Stimulated activated CD8-positive, alpha-beta memory T cell treated with anti-CD3 and anti-CD28 coated beads, Interleukin-2, amount 100 ng/mL, for 48 hours (primary cell): ENCODE measurements at places on chromosomes 16 and 17.

GRCh38 chr17:38896346-38896954, 26.6 kb downstream of the LASP1 start:
- no peak for DNase-seq

GRCh38 chr16:85649411-85650134, 36.5 kb downstream of the GSE1 start:
- DNase-seq = no peak

DNA sequence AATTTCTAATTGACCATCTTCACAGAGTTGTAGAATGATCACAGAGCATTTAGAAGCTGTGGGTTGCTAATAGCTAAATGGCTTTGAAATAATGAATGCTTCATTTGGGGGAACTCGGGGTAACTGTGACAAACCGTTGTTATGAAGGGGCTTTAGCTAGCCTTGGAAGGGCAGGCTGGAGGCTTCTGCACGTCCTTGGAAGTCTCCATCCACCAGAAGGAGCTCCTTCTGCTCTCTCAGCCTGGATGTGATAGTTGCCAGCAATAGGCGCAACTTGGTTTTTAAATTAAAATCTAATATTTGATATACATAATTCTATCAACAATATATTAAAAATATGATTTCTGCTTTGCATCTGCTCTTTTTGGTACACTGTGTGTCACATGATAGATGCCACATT, 200.5 kb downstream of the RPTOR start:
- no peak for DNase-seq

DNA sequence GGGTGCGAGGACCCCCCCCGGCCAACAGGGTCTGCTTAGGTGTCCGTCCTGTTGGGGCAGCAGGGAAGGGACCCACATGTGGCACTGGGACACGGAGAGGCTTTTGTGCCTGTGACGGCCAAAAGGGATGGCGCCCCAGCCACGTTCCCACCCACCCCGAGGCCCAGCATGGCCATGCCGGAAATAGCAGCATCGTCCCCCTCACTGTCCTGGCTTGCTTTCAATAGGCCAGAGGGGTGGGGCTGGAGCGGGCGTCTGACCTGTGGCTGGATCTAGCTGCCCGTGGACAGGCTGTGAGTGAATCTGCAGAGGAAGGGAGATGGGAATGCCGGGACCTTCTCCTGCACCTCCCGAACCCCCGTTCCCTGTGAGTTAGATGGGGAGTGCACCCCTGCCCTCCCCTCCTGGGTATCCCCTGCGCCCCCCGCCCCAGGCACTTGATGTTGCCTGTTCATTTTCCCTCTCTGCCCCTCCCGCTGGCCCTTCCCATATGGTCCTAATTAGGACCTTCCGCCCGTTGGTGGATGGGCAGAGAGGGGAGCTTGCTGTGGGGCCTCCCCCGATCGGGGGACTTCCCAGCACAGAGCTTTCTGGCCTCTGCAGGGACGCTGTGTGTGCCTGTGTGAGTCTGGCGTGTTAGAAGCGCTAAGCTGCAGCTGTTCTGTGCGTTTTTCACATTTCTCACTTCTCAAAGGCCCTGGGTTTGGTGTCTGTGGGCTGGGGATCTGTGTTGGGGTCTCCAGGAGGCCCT, 292.8 kb downstream of the SEC14L1 start:
- no peak for DNase-seq

- DNase-seq = no peak
Observed at GRCh38 chr17:60327901-60328273, 64.0 kb downstream of the USP32 start.

DNA sequence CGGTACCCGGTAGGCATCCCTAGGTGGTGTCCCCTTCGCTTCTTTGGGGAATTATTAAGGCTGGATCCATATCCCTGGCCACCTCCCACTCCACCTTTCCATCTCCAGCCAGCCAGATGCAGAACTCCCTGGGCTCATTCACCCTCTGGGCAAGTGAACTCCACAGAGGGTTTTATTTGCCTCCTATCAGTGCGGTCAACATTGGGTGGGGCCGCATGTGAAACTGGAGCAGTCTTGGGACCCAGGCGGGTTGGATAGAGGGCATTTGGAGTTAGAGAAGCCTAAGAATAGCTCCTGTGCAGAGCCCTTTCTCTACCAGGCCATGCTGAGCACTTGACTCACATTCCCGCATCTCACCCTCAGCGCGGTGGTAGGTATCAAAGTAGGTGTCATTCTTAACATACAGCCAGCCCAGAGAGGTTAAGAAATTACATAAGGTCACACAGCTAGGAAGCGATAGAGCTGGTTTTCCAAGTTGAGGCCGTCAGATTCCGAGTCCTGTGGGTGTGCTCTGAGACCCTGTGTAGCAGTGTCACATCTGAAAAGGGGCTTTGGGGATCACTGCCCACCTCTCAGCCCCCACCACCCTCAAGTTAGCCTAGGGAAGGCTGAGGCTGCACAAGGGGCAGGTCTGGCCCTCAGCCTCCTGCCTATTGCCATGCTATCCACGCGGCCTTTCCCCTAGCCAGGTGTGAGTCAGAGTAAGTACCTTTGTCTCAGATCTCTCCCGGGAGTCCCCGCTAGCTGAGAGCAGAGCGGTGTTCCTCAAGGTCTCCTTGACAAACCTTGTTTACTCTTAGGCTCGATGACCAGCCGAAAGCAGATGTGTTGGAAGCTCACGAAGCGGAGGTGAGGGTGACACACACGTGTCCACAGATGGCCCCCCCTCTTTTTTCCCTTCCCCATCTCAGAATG, 26.9 kb upstream of the LGALS9 start:
- DNase-seq = no peak

- DNase-seq = no peak
Observed at GRCh38 chr17:82940226-82941020, 100.6 kb upstream of the ZNF750 start.

DNA sequence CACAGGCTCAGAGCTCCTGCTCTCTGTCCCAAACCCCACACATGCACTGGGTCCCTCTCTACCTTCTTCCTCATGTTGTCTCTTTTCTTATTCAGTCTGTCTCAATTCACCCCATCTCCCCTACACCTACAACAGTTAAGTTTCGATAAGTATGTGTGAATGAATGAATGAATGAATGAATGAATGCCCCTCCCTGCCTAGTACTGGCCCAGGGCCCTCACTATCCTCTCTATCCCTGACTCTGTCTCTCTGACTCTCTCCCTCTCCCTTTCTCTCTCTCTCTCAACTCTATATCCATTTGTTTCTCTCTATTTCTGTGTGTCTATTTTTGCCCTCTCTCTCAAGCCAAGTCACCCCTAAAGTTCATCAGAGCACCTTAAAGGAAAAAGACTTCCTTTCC, 6.7 kb upstream of the KRT9 start:
- DNase-seq = no peak

- no peak for DNase-seq
Observed at GRCh38 chr17:1762233-1762900, 507 bp downstream of the SERPINF1 start.

DNA sequence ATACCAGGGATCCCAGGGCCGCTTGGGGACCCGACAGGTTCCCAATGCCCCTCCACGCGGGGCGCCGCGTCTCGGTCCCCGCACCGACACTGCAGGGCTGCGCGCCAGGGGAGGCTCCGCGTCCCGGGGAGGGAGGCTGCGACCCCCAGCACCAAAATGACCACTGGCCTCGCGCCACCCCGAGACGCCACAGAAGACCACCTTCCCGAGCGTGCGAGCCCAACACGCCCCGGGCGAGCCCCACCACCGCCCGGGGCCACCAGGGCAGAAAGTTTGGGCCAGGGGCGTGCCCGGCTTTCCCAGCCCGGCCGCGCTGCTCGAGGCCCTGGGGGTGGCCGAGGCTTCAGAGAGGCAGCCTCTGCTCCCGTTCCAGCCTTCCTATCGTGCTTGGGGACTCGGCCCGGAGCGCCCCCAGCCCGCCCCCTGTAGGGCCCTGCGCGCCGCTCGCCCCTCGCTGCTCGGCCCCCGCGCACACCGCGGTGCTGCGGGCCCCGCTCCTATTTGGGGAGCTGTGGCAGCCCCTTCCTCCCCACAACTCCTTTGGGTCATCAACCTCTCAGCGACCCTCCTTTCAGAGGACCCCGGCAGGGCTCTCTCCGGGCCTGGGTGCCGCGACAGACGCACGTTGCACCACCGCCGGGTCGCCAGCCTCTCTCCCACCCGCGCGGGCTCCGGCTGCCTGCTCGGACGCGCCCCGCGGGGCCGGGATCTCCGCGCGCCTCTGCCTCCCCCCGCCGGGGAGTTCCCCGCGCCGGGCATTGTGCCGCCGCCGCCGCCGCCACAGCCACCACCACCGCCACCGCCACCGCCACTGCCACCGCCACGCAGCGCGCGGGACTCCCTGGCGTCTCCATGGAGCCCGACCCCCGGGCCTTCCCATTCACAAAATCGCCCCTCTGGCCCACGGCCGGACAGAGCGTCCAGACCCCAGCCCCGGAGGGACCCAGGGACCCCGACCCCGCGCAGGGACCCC, 892 bp downstream of the RBFOX3 start:
- no peak for DNase-seq

DNA sequence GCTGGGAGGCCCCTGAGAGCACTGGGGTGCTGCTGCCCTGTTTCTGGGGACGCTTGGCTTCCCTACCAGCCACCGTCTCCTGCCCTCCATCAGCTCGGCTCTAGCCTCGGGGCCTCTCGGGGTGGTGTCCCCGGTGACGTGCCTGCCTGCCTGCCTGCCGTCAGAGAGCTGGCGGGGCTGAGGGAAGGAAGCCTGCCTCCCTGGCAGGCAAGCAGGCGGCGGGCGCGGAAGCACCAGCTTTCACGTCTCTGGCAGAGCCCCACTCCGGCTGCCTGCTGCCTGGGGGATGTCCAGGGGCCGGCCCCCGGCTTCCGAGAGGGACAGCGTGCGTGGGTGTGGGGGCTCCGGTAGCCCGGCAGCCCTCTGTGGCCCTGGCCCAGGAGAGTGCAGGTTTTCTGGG, 9.3 kb downstream of the CENPX start:
- DNase-seq = no peak
